ENCODE measurements at places on chromosomes 6 and 20.

GRCh38 chr6:113758826-113759574 is 98.1 kb upstream of the MARCKS start:
- no peak for DNase-seq

DNA sequence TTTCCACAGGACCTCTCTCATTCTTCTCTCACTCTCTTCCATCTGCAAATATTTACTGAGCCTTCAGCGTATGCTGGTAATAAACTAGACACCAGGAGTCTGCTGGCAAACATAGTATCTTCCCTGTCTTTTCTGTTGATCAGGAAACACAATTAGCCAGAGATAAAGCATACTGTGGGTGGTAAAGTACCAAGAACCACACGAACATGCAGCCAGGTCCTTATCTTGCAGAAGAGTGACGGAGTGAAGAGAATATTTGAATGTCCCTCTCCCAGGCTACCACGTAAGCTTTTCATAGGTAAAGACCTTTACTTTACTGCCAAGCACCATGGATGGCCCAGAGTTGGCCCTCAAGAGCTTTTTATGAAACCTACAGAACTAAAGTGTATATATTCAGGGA is 13.3 kb downstream of the FHL5 start:
- no peak for DNase-seq

GRCh38 chr6:56815436-56815835 is 139.5 kb upstream of the BEND6 start:
- no peak for DNase-seq

DNA sequence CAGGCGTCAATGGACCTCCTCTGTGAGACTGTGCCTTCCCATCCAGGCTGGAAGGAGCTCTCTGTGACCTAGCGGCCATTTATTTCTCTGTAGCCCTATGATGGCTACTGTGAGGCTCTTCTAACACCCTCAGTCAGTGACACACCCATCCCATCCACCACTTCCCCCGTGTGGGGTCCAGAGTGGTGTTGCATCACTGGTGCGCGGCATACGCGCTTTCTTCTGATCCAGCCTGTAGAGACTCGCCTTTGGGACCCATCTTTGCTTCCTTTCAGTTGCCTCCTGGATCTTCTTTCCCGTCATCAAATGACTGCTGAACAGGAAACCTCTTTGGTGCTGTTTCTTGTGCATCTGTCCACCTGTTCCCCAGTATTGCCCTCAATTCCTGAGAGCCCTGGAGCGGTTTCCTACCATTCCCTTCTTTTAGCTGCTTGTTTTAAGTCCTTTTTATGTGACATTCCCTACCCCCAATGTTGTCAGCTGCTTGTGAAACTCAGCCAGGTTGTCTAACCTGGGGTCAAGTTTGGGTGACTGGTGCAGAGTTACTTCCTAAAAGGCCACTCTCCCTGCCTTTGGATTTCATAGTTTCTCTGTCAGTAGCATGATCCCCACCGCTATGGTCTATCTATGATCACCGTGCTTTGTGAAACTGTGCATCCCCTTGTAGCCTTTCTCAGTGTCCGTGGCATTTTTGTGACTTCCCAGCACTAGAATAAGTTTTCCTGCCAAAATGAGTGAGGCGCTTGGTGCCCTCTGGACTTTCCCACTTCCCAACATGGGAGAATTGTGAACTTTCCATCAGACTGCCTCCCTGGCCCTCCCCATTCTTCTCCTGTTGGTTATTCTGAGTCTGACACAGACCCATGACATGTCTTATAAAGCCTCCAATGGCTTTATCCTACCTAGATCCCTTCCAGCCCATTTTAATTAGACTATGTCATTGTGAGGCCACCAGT is 5.7 kb downstream of the PRR3 start:
- DNase-seq = no peak

DNA sequence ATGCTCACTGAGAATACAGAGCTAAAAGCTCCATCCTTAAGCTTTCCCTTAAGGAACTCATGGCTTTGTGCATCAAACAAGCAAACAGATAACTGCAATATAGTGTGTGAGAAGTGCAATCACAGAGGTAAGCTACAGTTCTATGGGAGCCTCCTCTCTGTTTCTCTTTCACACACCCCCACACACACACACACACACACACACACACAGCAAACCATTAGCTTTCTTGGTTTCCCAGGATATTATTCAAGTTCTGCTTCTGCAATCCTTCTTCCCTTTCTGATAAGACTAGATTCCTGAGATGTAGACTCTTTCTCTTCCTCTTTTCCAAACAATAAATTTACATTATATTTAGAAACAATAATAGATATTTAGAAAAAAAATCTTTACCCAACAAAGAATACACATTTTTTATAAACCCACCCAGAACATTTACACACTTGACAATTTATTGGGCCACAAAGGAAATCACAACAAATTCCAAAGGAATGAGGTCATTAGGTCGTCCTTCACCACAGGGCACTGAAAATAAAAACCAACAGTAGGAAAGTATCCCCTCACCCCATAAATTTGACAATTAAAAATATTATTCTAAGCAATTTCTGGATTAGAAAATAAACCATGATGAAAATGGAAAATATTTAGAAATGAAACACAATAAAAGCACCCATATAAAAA is 9.3 kb upstream of the GFOD1 start:
- peak; percentile 35 for DNase-seq

DNA sequence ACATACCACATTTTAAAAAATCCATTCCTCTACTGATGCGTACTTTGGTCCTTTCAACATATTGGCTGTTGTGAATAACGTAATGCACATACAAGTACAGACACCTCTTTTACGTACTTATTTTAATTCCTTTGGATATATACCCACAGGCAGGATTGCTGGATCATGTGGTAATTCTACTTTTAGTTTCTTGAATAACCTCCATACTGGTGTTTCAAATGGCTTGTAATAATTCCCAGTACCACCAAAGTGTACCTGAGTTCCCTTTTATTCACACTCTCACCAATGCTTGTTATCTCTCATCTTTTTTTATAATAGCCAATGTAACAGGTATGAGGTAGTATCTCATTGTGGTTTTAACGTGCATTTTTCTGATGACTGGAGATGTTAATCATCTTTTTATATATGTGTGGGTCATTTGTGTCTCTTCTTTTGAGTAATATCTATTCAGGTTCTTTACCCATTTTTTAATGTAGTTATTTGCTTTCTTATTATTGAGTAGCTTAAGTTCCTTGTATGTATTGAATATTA is 191.9 kb downstream of the ADGB start:
- DNase-seq = no peak

All from AG10803 (cell line).